ENCODE measurements at places on chromosomes 3 and 15.

- DNase-seq: no peak
Measured at GRCh38 chr3:102141096-102141927, 292.0 kb downstream of the NFKBIZ start.

- DNase-seq: peak; percentile 33
Measured at GRCh38 chr15:56042982-56043980, 49.9 kb upstream of the NEDD4 start.

DNA sequence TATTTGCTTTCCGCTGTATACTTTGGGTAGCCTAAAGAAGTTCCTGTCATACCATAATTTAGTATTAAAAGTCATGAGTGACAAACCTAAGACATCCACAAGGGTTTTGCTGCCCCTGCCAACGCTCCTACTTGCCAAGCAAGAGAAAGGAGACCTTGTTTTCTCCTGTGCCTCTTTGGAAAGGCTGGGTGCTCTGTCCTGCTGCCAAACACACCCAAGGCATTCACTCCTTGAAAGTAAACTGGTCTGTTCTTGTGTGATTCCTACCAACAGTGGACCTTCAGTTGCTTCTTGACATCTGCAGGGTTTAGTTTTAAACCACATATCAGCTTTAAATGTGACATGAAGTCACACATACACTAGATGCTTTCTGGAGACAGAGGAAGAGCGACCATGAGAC lies 295.4 kb downstream of the SLC9A9 start:
- no peak for DNase-seq

GRCh38 chr3:10505791-10506585 lies 602 bp upstream of the ATP2B2 start:
- no peak for DNase-seq

DNA sequence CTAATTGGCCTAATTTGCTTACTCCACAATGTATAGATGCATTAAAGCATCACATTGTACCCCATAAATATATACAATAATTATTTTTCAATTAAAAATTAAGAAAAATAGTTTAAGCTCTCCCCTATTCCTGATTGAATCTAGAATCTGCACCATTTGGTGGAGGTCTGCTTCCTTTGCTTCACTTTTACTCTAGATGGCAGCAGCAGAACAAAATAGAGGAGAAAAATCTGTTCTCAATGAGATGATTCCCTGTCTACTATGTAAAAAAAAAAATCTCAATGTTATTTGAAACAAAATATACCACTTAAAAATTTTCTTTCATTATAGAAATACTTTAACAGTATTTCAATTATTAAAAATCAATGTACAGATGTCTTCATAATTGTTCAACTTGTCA lies 109.6 kb upstream of the FXR1 start:
- DNase-seq: no peak

DNA sequence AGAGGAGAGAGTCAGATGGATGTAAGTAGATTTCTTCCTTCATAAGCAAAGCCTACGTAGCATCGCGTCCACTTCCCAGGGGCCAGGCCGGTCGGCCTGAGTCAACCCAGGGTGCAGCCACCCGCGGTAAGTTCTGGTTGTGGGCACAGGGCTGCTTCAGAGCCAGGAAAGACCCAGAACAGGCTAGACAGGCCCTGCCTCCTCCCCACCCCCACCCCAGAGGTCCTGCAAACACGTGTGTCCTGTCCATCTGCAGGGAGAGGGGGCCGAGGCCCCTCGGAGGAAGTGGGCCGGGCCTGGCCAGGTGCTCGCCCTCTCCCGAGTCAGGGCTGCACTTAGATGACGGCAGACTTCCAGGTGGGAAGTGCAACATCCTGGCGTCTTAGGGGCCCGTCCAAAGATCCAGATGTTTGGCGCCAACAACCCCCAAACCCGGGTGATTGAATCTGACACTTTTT lies 100.8 kb upstream of the ALDH1A3 start:
- peak; percentile 9 for DNase-seq

- no peak for DNase-seq
Measured at GRCh38 chr15:74207652-74208440, 5.3 kb upstream of the STRA6 start.

GRCh38 chr15:27486051-27486450 lies 515.1 kb downstream of the GABRG3 start:
- DNase-seq: no peak

GRCh38 chr3:39273119-39273518 lies 6.7 kb downstream of the CX3CR1 start:
- DNase-seq: no peak

DNA sequence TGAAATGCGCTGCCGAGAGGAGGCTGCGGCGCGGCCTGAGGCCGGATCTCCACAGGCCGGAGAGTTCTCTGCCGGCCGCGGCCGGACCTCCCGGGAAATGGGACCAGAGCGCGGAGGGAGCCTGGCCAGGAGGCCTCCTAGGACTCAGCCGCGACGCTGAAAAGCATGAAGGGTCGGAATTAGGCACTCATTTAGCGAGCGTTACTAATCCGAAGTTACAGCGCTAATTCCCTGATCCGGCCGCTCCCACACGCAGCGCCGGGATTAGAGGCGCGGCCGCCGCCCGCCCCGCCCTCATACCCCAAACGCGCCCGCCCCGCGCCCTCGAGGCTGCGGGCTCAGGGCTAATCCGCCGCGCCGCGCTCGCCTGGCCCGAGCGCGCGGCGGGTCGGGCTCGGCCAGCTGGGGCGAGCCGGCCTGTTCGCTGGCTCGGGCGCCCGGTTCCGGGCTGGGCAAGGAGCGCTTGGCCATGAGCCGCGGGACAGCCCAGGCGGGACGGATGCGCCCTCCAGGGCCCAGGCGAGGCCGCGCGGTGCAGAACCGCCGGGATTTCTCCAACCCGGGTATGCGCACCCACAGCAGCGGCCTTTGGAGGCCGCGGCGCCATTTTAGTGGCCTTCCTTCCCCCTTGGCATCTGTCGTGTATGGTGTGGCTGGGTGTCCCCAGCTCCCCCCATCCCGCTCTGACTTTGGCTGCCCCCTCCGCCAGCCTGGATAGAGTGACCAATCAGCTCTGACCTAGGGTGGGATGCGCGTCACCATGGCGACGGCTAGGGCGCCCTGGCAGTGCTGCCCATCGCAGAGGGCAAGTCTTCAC lies 36.8 kb upstream of the POLG start:
- no peak for DNase-seq

GRCh38 chr3:4565809-4566501 lies 72.8 kb downstream of the ITPR1 start:
- DNase-seq: no peak
